ENCODE measurements at places on chromosomes 1 and 21.

DNA sequence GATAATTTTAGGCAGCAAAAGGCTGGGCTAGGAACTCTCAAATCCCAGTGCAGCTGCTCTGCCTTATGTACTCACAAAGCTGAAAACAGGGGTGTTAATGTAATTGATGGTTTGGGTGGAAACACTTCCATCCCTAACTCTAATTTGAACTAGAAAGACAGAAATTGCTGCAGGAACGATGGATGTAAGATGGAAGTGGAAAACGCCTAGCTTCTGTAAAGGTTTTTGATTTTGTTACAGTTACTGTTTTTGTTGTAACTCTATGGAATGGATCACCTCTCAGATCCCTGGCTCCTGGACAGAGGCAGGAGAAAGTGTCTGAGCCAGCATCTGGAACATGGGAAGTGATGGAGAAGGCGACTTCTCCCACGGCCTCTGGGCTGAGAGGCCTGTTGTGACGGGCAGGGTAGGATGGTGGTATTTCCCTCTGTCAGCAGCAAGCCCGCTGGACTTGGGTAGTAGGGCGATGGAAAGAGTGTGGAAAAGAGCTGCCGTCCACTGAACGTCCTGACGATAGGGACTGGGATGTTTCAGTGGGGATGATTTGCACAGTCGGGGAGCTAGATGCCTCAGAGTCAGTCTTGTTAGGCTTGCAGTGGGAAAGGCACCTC is 1.6 kb downstream of the TRAF5 start:
- DNase-seq, result no peak

DNA sequence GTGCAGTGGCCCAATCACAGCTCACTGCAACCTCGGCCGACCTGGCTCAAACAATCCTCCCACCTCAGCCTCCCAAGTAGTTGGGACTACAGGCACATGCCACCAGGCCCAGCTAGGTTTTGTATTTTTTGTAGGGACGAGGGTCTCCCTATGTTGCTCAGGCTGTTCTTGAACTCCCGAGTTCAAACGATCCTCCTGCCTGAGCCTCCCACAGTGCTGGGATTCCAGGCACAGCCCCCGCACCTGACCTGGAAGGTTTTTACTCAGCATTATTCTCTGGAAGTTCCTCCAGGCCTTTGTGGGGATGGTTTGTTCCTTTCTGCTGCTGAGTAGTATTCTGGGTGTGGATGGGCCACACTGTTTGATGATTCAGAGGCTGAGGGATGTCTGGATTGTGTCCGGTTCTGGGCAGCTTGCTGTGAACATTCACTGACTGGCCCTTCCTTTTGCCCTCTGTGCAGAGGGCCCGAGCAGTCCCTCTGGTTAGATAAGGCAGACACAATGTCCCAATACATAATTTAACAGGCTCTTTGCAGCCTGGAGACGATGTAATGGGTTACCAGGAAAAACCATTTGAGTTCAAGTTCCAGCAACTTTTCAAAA is 6.0 kb upstream of the TRAPPC10 start:
- DNase-seq, result peak; percentile 80

- DNase-seq, result no peak
These were observed 23.8 kb upstream of the LRRC8C start for GRCh38 chr1:89608984-89609725.

DNA sequence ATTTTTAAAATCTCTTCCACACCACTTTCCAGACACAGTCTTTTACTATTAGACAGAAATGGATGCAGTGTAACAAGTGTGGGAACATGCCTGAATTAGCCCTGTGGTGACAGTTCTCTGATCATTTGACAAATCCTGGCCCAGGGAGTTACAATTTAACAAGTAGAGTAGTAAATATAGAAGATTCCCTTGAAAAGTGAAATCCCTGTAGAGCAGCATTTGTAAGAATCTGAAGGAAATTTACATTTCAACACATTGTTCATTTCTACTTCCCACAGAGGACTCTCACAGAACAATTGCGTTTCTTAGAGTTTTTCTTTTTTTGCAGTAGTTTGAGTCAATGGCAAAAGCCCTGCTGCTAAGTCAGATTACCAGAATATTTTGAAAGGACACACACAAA is 458.3 kb upstream of the BRINP3 start:
- no peak for DNase-seq

DNA sequence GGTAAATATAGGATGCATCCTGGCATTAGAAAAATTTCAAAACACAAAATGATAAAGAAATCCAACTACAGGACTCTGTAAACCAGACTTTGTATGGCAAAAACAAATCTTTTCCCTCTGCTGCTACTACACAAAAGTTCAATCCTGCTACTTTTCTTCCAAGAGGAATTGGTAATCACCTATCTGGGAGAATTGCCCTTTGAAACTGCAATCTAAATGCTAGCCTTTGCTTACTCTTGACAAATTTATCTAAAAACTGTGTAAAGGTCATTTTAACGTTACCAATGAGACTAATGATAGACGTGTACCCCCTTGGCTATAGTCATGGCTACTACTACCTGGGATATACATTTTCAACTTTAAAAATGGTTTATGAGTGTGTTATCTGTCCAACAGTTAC is 837.9 kb upstream of the CXADR start:
- no peak for DNase-seq

DNA sequence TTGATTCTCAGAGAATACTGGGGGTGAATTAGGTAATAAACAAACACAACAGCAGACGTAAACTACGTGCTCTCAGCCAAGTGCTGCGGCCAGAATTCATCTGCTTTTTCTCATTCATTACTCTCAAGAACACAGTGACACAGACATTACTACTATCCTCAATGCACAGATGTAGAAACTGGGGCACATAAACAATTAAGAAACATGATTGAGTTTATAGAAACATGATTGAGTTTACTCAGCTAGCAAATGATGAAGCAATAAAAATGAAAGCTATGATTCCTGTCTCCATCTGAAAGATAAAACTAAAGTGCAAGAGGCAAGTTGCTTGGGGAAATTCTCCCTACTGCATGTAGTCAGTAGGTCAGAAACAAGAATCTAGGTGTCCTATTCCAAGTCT is 140.5 kb downstream of the IFI44 start:
- no peak for DNase-seq

DNA sequence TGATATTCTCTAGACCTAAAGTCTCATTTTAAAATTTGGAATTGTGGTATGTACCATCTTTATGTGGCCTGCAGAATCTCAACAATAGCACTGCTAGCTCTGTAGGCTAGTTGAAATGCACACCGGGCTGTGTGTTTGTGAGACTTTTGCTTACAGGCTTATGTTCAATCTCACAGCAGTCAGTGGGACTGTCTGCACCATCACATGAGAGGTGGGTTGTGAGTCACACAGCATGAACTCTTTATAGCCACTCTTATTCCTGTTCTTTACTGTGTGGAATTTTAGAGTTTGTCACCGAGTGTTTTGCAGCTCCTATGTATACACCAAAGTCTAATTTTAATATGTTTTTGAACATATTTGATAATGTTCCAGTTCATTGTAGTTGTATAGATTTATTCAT is 74.6 kb downstream of the RASAL2 start:
- no peak for DNase-seq

DNA sequence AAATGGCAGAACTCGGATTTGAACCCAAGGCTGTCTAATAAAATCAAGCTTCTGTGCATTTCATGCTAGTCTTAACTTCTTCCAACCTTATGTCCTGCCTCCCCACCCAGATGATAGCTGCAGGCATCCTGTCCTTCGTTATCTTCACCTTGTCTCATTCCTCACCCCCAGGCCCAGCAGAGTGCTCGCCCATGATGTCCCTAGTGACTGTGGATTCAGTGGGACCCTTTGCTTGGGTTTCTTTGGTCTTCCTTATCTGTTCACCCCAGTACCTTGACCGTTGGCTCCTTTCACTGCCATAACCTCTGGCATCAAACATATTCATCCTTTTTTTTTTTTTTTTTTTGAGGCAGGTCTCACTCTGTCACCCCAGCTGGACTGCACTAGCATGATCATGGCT is 5.6 kb upstream of the BSDC1 start:
- no peak for DNase-seq

GRCh38 chr1:18646786-18647410 is 16.3 kb downstream of the PAX7 start:
- no peak for DNase-seq

DNA sequence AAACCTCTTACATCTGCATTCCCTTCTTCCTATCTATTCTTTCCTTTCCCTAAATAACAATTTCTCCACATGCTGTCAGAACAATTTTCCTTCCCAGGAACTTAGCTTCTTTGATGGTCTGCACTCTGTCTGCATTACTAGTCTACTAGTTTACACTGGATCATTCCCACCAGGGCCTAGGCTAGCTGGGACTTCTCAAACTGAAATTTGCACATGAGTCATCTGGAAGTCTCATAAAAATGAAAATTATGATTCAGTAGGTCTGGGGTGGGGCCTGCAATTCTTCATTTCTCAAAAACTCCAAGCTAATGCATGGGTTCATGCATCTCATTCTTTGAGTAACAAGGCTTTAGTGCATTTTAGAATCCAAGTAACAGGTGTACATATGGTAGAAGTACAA is 74.2 kb downstream of the GABPA start:
- DNase-seq, result no peak

DNA sequence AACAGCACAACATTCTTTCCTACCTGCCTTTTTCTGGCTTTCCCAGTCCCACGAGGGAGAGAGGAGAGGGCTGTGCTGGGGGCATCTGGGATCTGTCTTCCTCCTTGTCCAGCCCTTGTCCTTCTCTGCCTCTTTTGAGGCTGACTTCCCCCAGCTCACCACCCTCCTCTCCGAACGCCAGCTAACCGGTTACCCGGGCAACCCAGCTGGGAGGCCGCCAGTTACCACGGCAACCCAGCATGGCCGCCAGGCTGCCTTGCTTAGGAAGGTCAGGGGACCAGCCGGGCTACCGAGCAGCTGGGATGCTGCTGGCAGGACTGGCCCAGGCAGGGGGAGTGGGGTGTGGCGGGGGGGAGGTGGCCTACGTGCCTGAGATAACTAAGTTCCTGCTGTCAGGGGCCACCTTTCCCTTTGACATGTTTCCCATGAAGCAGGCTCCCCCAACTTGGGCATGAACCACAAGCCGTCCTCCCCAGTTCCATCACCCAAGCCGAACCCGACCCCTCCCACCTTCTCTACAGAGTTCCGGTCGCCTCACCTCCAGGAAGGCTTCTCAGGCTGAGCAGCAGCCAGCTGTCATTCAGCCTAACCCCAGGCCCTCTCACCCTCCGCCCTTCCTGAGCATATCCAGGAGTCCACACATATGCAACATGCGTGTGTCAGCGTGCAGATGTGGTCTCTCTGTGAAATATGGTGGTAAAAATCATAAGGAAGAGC is 8.7 kb downstream of the PLEKHA6 start:
- DNase-seq, result peak; percentile 13

- no peak for DNase-seq
These were observed 13.0 kb downstream of the FAM229A start for GRCh38 chr1:32349211-32349708.

GRCh38 chr1:18858070-18858688 is 1.3 kb downstream of the TAS1R2 start:
- DNase-seq, result no peak

DNA sequence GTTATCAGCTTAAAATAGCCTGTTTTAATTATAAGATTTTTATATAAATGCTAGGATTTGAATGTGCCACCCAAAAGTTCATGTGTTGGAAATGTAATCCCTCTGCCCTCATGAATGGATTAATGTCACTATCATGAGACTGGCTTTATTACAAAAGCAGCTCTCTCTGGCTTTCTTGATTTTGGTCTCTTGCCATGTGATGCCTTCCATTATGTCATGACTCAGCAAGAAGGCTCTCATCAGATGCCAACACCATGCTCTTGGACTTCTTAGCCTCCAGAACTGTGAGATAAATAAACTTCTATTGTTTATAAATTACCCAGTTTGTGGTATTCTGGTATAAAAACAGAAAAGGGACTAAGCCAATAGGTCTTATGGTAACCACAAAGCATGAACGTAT is 6.9 kb upstream of the PRSS38 start:
- DNase-seq, result no peak

GRCh38 chr1:231934797-231935196 is 308.2 kb downstream of the DISC1 start:
- DNase-seq, result no peak

DNA sequence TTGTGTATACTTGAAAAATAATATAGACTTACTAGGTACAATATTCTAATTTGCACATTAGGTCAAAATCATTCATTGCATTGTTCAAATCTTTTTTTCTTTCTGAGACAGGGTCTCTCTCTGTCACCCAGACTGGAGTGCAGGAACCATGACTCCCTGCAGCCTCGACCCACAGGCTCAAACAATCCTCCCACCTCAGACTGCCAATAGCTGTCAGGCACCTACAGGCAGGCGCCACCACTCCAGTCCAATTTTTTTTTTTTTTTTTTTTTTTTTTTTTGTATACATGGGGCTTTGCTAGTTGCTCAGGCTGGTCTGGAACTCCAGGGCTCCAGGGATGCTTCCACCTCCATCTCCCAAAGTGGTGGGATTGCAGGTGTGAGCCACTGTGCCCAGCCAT is 656.9 kb downstream of the KCNT2 start:
- DNase-seq, result no peak

- DNase-seq, result no peak
These were observed 102.2 kb downstream of the COQ8A start for GRCh38 chr1:227042292-227042691.

GRCh38 chr1:26164861-26165842 is 3.6 kb downstream of the C1orf232 start:
- no peak for DNase-seq

- no peak for DNase-seq
These were observed 16.2 kb upstream of the LY9 start for GRCh38 chr1:160779626-160780397.

GRCh38 chr1:233700338-233700737 is 86.4 kb downstream of the KCNK1 start:
- DNase-seq, result no peak

DNA sequence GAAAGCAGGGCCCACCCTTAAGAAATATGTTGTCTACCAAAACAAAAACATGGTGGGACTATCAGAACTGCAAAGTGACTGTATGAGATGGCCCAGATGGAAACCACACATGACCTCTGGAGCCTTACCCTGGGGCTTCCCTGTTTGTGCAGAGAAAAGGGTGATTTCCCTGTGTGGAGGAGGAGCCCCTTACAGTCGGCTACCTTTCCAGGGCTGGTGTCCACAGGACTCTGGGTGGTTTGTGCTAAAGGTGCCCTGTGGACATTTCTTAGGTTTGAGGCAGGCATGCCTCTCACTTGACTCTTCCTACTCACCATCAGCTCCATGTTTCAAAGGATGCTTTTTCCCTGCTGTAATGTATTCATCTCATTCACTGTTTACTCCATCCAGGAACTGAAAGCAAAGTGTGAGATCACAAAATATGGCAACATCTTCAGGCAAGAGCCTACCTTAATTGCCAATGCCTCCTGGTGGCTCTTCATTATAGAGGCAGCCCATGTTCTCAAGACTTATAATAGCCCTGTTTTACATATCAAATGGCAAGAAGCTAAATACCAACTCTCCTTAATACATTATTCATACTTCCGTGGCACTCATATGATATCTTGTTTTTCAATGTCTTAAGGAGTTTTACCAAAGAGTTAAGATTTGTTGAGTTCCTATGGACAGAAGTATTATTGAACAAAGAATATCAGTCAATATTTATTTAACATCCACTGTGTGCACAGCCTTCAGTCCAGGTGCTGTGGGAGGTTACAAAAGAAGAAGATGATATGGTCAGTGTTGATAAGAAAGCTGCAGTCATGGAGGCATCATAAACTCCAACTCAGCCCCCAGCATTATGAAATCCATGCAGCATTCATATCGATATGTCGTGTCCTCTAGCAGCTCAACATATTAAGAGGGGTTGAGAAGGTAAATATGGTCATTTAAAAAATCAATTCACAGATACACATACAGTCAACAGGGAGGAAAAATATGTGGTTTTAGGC is 15.5 kb upstream of the TFF3 start:
- no peak for DNase-seq

Measured in BJ (cell line).